MCF 10A (cell line): ENCODE measurements at places on chromosomes 7 and 10. TPM values are rescaled to one million over a fixed set of nuclear protein-coding genes. Genes with fewer than 3 reads are reported as not detected.
A peak's percentile ranks its signal among the peaks of the same experiment; 100 is the strongest.

- H3K27me3 ChIP-seq, result peaks cover 10% of the 10 kb centered on the region
- no peak overlapping the region for H3K27ac ChIP-seq
- no peaks in the 10 kb centered on the region for H3K4me1 ChIP-seq
- DNase-seq, result no peak
These were observed 351.9 kb downstream of the CXCL12 start for GRCh38 chr10:44033008-44033407.

DNA sequence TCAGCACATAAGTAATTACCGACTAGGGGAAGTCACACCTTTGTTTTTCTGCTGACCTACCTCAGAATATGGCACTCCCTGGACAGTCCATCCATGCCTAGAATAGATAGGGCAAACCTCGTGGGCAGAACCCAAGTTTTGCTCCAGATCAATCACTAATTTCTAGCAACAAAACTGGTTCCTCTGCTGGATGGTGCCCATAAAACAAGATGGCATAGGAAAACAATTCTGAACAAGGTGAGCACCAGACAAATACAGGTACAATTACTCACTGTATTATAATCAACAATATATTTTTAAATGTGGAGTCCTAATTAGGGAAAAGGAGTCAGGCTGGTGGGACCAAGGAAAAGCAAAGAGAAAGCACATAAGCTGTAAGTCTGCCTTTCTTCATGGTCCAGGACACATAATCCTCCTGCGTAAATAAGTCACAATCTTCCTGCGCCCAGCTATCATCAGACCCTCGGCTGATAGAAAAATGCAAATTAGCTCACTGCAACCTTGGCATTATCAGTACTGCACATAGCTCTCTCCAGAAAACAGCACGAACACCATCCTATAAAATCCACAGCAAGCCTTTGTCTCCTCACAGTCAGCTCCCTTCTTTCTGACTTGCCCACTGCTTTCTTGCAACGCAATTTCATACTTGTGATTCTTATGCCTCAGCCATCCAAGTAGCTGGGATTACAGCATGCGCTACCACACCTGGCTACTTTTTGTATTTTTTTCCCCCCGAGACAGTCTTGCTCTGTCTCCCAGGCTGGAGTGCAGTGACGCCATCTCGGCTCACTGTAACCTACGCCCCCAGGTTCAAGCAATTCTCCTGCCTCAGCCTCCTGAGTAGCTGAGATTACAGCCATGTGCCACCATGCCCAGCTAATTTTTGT is 15.1 kb downstream of the URGCP start:
- peaks cover 30% of the 10 kb centered on the region for H3K4me1 ChIP-seq
- DNase-seq, result no peak
- H3K27ac ChIP-seq, result peak overlapping the region; percentile 27

DNA sequence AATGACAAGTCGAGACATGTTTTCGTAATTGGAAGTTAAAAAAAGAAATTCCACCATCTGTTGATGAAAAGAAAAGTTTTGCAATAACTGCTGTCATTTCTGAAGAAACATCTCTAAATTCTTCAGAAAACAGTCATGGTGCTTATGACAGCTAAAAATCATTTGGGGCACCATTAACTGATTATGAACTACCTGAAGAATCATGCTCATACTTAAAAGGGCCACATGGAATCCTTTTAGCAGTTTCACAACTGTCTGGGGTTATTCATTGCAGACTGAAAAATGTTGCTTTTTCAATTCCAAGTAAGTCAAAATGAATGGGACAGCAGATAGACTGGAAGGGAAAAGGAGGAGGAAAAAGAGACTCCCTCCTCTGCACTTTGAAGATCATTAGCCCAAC is 134.2 kb downstream of the CHN2 start:
- H3K27me3 ChIP-seq, result no peaks in the 10 kb centered on the region
- H3K36me3 ChIP-seq, result no peaks in the 10 kb centered on the region
- H3K27ac ChIP-seq, result peak overlapping the region; percentile 89
- DNase-seq, result peak; percentile 73
- peaks cover 20% of the 10 kb centered on the region for H3K4me1 ChIP-seq

DNA sequence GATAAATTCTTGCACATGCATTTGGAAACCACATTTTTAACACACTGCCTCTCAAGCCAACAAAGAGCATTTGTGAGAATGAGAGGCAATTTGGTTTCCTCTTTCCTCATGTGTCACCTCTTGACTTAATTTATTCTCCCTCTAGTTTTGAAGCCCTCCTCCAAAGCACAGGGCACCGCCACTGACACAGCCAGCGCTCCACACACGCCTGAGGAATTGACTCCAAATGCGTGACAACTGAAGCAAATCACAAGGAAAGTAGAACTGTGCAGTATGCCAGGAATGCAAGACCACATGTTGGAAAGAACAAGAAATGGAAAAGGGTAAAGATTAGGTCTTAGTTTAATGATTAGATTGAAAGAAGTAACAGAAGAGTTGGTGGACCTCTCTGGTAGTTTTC is 173.3 kb downstream of the LSM5 start:
- no peaks in the 10 kb centered on the region for H3K4me1 ChIP-seq
- no peak overlapping the region for H3K27ac ChIP-seq
- H3K27me3 ChIP-seq, result no peaks in the 10 kb centered on the region
- H3K4me3 ChIP-seq, result no peak overlapping the region
- no peaks in the 10 kb centered on the region for H3K36me3 ChIP-seq

DNA sequence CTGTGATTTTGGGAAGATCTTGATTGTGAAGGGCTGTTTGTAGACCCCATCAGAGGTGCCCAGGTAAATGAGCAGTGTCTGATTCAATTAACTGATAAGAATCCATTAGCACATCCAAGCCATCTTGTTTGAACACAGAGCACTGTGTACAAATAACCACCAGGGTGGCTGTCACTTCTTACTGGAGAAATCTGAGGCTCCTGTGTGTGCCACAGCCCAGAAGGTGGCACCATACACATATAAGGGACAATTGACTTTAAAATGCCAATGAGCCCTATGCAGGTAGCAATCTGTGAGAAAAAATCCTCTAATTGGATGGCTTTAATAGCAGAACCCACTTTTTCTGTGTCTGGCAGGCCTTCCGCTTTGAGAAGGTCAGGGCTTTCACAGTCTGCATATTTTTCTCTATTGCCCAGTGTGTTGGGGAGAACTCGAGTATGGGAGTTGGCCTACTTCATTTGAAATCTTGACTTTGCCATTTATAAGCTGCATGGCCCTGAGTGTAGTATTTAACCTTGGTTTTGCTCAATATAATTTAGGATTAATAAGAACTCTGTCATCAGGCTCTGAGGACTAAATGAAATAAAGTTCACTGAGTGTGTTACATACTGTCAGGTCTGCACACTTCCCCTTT is 517.4 kb downstream of the CCSER2 start:
- DNase-seq, result peak; percentile 52
- H3K27ac ChIP-seq, result no peak overlapping the region
- H3K4me1 ChIP-seq, result no peaks in the 10 kb centered on the region
- H3K36me3 ChIP-seq, result no peaks in the 10 kb centered on the region

DNA sequence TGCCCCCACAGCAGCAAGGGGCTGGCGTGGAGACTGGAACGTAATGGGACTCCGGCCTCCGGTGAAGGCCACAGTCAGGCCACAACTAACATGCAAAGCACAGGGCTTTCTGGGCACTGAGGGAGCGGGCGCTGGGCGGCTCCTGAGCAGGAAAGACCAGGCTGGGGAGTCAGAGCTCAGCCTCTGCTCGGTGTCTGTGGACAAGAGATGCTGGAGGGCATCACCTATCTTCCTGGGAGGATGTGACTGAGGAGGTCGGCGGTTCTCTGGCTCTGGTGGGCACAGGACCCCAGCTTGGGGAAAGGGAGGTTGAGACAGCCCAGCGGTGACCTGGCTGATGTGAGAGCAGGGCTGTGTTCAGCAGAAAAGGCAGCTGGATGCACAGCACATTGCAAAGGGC is 11.7 kb downstream of the CNPY1 start:
- no peaks in the 10 kb centered on the region for H3K36me3 ChIP-seq
- no peak for DNase-seq

DNA sequence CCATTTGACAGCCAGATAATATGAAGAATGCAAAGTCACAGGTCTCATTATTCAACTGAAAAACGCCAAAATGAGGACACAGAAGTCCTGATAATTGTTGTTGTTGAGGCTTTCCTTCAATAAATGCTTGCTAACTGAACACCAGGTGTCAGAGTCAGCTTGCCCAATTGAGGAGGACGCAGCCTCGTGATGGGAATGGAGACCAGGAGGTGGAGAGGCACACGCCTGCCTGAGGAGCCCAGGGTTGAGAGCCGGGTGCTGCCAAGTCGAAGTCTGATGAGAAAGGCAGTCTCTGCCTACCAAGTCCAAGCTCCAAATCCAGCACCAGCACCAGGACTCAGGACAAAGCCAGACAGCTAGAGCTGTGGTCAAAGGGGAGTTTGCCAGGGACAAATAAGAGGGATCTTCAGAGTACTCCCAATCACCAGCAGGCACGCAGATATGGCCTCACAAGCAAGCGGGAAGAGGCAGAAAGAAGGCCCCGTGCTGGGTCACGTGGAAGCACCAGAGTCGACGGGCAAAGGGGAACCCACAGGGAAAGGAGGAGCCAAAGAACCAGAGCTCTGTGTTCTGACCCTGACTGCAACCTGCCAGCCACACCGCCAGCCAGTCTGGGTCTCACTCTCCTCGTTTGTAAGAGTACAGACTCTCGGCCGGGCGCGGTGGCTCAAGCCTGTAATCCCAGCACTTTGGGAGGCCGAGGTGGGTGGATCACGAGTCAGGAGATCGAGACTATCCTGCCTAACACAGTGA is 47.6 kb downstream of the VOPP1 start:
- peaks cover 6% of the 10 kb centered on the region for H3K36me3 ChIP-seq
- H3K27me3 ChIP-seq, result no peaks in the 10 kb centered on the region
- no peak overlapping the region for H3K27ac ChIP-seq
- H3K4me1 ChIP-seq, result peaks cover 17% of the 10 kb centered on the region

- DNase-seq, result no peak
- no peak overlapping the region for H3K27ac ChIP-seq
- no peaks in the 10 kb centered on the region for H3K36me3 ChIP-seq
- no peaks in the 10 kb centered on the region for H3K4me1 ChIP-seq
These were observed 21.3 kb downstream of the FAM107B start for GRCh38 chr10:14753441-14753840.

- no peak for DNase-seq
- no peaks in the 10 kb centered on the region for H3K36me3 ChIP-seq
- H3K27me3 ChIP-seq, result peaks cover 24% of the 10 kb centered on the region
These were observed 55.3 kb downstream of the ELAPOR2 start for GRCh38 chr7:87003872-87004798.

DNA sequence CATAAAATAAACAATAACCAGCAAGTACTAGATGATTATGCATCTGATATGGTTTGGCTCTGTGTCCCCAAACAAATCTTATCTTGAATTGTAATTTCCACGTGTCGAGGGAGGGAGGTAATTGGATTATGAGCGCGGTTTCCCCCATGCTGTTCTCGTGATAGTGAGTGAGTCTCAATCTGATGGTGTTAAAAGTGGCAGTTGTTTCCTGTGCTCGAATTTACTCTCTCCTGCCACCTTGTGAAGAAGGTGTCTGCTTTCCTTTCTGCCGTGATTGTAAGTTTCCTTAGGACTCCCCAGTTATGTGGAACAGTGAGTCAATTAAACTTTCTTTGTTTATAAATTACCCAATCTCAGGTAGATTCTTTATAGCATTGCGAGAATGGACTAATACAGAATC is 15.1 kb downstream of the CNTNAP2 start:
- H3K4me3 ChIP-seq, result no peak overlapping the region
- no peak overlapping the region for H3K27ac ChIP-seq
- H3K36me3 ChIP-seq, result no peaks in the 10 kb centered on the region
- no peaks in the 10 kb centered on the region for H3K4me1 ChIP-seq

DNA sequence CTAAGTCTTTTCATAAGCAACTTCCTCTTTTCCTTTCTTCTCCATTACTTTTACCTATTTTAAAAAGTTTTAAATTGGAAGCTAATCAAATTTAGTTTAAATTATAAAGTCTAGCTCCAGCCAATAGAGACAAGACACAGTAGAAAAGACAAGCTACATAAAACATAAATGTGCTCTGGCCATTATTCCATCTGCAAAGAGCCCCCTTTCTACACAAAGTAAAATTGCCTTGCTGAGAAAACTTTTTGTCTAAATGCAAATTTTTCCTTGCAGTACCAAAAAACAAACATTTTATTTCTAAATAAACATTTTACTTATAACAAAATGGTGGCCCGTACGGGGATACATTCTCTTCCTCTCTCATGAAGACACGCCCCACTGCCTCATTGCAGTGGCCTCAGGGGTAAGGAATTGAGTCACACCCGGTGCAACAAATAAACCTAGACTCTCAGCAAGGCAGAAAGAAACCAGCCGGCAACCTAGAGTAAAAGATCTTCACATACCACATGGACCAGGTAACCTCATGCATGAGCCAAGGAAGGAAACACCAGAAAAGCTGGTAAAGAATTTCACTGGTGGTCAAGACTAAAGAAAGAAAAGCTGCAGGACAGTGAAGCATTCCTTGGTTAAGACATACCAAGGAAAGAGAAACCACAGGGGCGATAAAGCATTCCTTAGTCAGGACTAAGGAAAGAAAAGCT is 71.6 kb upstream of the ZNF746 start:
- H3K27me3 ChIP-seq, result no peaks in the 10 kb centered on the region
- peaks cover 11% of the 10 kb centered on the region for H3K36me3 ChIP-seq
- H3K4me1 ChIP-seq, result peaks cover 5% of the 10 kb centered on the region
- no peak for DNase-seq
- H3K27ac ChIP-seq, result no peak overlapping the region

SUGCT gene
- 20.2 and 25.4 TPM in 2 replicates for total RNA-seq

NUDT13 gene
- total RNA-seq, result 1.7 and 1.8 TPM in 2 replicates

CLDN3 gene
- not detected in 2 replicates for total RNA-seq

NACAD gene
- not detected in 2 replicates for total RNA-seq
